ENCODE measurements at places on chromosomes 6 and 20. TPM values are rescaled to one million over a fixed set of nuclear protein-coding genes. Genes with fewer than 3 reads are reported as not detected.

TSPO2 gene
- total RNA-seq: not detected

TCF21 gene
- total RNA-seq: 0.16 TPM

TMEM151B gene
- 0.05 TPM for total RNA-seq

GATA5 gene
- total RNA-seq: 0.18 TPM

CTCFL gene
- total RNA-seq: 0.42 TPM

RIOK1 gene
- total RNA-seq: 32.8 TPM

LY6G5C gene
- not detected for total RNA-seq

SNAP91 gene
- 0.05 TPM for total RNA-seq

XKR7 gene
- total RNA-seq: 0.11 TPM

DNA sequence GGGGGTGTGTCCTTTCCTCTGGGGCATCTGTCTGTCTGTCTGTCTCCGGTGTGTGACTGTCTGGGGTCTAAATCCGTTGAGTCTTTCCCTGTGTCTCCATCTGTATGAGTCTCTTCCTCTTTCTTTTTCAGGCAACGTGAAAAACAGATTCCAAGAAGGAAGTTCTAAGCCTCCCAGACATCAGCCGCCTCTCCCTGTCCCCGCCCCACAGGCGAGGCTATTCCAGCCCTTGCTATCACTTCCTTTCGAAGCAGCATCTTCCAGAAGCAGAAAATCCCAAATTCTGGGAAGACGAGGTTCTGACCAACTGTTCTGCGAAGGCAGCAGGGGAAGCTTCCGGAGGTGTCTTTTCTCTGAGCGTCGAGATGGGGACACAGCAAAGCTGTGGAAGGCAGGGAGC, 34.0 kb downstream of the PMEPA1 start:
- DNase-seq: no peak

DNA sequence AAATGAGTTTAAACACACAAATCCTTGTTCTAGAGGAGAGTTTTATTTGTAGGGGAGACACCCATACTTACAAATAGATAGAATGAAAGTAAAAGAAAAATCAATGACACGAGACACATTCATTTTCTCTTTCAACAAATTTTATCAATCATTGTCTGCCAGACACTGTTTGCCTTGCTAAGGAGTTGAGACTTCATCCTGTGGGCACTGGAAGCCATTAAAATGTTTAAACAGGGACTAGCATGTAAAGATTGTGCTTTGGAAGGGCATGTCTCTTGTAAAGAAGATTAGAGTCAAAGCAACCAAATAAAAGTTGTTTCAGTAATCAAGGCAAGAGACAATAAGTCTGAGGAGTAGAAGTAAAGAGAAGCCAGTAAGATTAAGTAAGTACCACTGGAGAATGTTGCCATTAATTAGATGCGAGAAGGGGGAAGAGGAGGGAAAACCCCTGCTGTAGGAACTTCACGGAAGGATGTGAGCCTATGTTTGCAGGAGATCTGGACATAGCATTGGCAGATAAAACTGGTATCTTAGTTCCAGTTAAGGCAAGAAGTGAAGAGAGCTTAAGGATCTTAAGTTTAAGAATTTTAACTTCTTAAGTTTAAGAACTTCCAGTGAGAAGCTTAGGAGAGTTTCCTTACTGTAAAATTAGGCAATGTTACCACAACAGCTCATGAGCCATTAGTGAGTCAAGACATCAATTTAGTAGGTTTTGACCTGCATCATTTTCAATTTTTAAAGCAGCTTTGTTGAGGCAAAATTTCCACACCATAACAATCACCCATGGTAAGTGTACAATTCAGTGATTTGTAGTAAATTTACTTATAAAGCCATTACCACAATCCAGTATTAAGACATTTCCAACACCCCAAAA, 117.0 kb upstream of the UST start:
- DNase-seq: no peak

GRCh38 chr6:94217836-94218235, 798.5 kb upstream of the EPHA7 start:
- DNase-seq: no peak

- no peak for DNase-seq
Measured at GRCh38 chr20:41222296-41222695, 85.0 kb downstream of the PLCG1 start.

GRCh38 chr6:156828280-156828703, 51.1 kb downstream of the ARID1B start:
- DNase-seq: no peak

DNA sequence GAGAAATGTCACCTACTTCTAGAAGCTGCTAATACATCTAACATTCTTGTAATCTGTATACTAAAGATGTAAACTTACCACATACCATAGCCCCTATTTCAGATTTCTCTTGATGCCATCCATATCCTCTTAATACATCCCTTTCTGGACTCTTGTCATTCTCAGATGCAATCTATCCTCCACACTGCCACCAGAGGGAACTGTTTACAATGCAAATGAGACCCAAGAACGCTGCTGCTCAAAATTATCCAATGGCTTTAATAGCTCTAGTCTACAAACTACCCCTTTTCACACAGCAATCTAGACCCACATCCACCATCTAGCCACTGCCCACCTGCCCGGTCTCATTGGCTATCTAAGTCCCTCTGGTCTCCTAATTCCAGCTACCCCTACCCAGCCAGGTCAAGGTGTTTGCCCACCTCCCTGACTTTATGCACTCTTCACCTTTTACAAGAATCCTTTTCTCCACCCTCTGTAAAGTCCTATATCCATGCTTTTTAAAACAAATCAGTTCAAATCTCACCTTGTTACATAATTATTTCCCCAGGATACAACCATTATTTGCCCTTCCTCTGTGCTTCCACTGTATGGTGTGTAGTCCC, 14.8 kb downstream of the FAXC start:
- peak; percentile 81 for DNase-seq

DNA sequence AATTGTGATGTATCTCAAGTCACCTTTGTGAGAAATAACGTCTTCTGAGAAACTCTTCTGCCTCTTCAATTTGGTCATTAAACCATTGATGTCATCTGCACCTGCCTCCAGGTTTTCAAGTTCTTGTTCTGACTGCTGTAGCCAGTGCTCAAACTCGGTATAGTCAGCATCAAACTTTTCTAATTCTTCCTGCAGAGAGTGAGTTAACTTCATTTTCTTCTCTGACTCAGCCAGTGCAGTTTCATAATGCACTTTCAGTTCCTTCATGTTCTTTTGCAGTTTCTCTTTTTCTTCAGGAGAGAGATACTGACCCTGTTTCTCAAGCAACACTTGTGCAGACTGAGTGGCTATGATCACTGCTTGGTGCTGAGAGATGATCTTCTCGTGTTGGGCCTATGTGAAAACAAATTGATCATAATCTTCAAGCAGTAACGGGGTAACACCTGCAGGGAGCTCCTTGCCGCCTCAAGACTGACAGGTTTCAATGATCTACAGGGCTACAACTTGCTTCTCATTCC, 48.8 kb downstream of the DST start:
- DNase-seq: no peak

- no peak for DNase-seq
Measured at GRCh38 chr6:43733471-43734293, 36.3 kb upstream of the VEGFA start.

DNA sequence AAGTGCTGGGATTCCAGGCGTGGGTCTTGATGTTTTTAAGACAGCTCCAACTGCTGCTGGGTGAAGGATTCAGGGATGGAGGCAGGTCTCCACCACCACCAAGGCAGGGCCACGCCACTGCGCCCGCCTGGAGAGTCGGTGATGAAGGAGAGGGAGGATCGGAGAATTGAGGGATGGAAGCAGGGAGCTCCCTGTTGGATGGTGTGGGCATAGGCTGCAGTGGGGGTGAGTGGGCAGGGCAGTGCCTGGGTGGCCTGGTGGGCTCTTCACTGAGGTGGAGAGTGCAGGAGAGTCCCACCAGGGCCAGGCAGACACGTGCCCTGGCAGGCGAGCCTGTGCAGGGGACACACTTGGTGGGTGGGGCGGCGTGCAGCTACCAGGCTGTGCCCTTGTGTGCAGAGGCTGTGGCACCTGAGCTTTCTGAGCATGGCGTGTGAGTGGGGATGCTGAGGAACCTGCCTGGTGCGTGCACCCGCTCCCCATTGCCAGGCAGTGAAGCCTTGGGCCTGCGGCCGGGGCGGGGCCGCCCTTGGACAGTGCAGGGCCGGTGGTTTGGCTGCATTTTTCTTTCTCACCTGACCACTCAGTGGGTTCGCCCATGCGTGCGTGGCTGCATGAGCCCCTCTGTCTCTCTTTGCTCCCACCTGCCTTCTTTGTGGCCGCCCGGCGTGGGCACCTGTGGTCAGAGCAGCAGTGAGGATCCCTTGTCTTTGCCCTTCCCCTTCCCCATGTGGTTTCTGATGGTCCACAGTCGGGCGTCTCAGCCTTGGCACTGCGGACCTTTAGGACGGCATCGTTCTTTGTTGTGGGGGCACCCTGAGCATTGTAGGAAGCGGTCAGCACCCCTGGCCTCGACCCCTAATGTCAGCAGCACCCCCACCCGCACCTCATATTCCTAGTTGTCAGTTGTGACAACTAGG, 11.3 kb downstream of the RBM38 start:
- no peak for DNase-seq

- DNase-seq: no peak
Measured at GRCh38 chr6:154390034-154390433, 33.4 kb upstream of the IPCEF1 start.

DNA sequence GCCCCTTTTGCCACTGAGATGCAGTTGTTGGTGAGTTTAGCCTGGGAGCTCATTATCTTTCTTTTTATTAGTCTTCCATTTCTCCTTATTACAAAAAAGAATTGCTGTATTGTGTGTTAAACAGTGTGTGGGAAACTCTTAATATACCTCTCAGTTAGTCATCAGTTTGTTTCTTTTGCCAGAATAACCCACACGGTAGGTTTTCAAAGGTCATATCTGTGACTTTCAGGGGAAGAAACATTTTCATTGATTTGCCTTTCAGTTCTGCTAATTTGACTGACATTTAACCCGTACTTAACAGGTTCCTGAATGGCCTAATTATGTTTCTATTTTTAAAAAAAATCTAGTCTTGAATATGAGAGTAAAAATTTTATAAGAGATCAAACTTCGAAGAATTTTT, 145.3 kb downstream of the KHDC1L start:
- peak; percentile 71 for DNase-seq

DNA sequence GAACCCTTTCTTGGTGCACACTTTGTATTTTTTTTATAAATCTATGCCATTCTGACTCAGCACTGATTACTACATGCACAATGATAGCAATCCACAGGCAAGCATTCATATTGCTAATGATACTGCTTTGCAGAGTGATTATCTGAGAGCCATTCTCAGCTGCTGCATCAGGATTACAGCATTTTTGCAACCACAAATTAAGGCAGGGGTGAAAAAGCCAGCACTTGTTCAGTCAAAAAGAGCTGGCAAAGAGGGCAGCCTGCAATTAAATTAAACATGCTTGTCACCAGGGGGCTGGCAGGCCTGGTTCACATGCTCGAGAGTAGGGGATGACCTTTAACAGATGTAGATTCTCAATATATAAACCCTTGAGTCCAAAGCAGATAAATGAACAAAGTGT, 40.7 kb upstream of the SLC17A4 start:
- no peak for DNase-seq

GRCh38 chr20:46458866-46459750, 52.7 kb upstream of the ELMO2 start:
- DNase-seq: peak; percentile 15

DNA sequence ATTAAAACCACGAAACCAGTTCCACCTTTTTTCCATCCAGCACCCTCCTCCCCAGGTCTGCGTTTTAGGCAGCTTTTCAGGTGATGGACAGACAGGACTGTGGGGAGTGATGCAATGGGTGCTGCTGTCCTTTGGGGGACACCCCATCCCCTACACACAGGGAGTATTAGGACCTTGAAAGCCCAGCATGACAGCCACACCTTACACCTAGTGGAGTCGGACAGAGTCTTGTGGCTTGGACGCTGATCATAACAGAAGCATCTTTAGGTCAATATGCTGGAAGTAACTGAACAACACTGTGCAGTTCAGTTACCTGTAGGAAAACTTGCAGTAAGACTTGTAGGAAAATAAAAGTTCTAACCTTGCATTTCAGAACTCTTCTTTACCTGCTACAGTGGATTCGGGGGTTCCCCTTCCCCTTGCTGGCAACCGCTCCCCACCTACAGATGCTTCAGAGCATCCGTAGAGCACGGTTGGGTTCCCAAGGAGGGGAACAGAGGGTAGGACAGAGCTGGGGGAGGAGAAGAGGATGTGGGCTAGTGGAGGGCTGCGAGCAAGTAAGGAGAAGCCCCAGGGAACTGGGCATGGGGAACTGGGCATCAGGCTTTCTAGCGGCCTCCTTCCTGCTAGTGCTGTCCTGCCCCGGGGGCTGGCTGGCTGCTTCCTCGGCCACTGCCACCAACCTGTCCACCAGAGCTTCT, 31.7 kb downstream of the PLEKHG1 start:
- DNase-seq: no peak

- no peak for DNase-seq
Measured at GRCh38 chr6:15533379-15534026, 129.3 kb downstream of the DTNBP1 start.

DNA sequence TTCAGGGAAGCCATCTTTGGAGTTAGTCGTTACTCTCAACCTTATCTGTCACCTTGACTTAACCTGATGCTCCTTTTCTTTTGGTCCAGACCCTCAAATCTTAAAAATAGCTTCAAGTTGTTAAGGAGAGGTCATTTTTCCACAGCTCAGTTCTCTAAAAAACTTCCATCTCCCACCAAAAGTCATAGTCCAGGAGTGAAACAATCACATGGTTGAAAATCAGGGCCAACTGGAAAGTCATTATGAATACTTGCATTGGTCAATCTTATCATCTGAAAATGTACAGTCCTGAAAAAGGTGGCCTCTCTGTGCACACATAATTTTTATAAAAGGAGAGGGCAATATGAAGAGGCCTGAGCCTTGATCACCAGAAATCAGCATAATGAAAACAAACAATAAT, 195.7 kb downstream of the BCAS1 start:
- DNase-seq: no peak

DNA sequence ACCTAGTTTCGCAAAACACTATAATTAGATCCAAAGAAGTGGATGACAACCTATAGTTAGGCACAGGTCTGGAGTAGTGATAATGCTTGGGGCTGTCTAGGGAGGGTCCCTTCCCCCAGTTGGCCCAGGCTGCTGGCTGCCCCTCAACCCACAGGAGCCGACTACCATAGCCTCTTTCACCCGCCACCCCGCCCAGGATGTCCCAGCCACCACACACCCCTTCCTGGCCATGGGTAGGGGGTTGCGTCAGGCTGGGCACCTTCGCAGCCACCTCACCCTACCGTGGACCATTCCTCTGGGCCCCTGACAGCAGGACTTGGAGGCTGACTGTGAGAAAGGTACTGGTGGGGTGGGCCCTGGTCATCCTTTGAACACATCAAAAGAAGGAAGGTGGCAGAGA, 8.5 kb downstream of the TFEB start:
- no peak for DNase-seq

DNA sequence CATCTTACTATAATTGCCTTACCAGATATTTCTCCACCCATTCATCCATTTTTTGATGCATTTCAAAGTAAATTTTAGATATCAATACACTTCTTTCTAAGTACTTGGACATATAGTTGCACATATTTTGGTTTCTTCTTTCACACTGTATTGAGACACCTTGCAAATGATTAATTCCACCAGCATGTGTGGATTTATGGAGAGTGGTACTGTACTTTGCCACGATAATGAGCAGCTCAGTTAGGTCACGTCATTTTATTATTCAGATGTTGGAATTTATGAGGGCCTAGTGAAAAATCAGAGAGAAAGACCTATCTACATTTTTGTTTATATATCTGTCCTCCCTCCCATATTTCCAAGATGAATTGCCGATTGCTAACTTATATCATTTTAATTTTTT, 5.3 kb downstream of the NFYA start:
- DNase-seq: no peak

GRCh38 chr20:4455996-4456395, 265.7 kb upstream of the PRND start:
- DNase-seq: no peak

- no peak for DNase-seq
Measured at GRCh38 chr20:14401479-14402138, 64.2 kb upstream of the FLRT3 start.
